Glomerular endothelial cell (primary cell): ENCODE measurements at places on chromosomes 4 and X. TPM values are rescaled to one million over a fixed set of nuclear protein-coding genes. Genes with fewer than 3 reads are reported as not detected.

DNA sequence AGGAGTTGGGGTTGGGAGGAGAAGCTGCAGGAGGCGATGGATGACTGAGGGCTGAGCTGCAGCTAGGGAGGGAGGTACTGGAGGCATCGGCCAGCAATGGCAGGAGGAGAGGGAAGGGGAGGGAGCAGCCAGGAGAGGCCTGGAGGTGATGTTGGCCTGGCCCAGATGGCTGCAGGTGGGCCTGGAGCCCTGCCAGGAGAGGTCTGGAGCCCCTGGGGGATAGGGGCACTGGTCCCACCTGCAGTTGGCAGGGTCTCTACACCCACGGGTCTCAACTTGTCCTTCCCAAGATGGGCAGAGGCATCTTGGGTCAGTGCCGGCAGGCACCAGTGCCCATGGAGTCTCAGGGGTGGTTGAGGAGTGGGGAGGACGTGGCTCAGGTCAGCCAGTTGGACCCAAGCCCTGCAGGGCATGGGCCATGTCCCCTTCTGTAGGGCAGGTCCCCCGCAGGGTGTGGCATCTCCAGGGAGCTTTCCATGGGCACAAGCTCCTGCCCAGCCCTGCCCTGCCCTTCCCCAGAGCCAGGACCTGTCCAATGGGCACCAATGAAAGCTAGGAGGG is 2.7 kb upstream of the MXD4 start:
- no peak for DNase-seq

DNA sequence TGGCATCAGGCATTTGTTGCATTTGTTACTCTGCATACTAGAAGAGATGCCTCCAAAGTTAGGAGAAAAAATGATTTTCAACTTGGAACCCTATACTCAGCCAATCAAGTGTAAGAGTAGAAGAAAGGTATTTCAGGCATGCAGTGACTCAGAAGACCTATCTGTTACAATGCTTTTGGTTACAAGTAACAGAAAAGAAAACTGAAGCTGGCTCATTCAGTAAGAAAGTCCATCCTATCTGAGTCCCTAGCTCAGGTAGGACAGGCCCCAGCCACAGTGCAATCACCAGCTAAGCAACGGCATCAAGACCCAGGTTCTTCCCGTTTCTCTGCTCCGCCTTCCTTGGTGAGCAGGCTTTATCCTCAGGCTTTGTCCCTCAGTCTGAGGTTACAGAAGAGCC is 23.3 kb downstream of the MECP2 start:
- no peak for DNase-seq

DNA sequence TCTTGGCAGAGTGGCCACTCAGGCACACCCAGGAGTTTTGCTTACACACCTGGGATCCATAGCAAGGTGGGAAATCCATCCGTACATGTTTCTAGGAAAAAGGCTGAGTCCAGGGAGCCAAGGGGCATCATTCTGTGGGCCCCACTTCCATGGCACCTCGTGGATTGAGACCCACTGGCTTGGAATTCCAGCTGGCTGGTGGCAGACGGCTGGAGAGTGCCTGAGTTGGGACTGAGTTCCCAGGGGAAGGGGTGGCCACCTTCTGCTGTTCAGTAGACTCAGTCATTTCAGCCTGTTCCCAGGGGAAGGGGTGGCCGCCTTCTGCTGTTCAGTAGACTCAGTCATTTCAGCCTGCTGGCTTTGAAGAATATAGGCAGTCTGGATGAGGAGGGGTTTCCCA is 366.0 kb upstream of the GRIA3 start:
- DNase-seq: no peak

DNA sequence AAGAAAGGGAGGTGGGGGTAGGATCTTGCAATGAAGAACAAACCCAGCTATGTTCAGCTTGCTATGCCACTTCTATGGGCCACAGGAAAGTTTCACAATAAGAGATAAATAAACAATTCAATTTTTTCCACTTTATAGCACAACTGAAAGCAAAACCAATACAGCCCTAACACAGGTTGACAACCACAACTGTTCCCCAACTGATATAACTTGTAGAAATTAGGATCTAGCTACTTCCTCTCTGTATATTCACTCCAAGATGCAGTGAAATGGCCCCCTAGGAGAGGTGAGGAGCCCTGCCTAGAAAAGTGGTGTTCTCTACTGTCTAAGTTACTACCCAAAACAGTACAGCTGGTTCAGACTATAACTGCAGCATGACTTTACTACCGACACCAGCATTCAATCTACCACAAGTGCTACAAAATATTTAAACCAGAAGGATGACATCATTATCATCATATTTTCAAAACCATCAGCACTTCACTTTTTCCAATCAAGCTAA is 77.0 kb downstream of the FBXW7 start:
- DNase-seq: no peak

- no peak for DNase-seq
These were observed 605.1 kb downstream of the KCTD8 start for GRCh38 chr4:43843501-43843900.

DNA sequence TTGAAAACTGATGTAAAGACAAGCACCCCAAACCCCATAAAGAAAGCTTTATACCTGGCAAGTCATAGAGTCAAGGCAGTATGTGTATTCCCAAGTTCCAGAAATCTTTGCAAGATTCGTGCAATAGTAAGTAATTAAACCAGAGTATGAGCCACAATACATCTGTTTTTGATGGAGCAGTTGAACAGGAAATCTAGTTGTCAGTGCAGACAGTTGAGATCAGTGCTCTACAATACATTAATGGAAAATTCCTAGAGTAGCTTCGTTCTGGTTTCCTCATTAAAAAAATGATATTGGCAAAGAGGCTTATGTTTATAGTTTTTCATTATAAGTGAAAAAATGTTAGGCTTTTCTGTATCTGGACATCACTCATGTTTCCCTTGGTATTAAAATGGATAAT is 575.3 kb downstream of the TRIML1 start:
- no peak for DNase-seq

AMBN gene
- total RNA-seq: not detected in 2 replicates

MAD2L1 gene
- 4.1 and 6.2 TPM in 2 replicates for total RNA-seq
